ENCODE measurements at places on chromosomes 3 and 15. TPM values are rescaled to one million over a fixed set of nuclear protein-coding genes. Genes with fewer than 3 reads are reported as not detected.

DNA sequence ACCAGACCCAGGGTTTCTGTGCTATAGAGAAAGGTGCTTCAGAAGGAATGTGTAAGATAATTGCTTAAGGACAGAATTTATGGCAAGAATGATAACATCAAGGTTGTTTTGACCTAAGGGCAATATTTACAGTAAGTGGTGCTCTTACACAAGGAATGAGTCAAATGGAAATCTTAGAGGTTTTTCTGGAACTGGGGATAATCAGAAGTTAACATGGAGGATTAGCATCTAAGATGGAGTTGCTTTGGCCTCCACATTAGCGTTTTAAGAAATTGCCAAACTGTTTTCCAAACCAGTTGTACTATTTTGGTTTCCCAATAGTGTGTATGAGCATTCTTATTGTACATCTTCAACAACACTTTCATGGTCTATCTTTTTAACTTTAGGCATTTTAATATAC is 3.1 kb downstream of the WDR93 start:
- no peak overlapping the region for H3K27ac ChIP-seq
- H3K36me3 ChIP-seq = no peaks in the 10 kb centered on the region
- H3K4me1 ChIP-seq = no peaks in the 10 kb centered on the region
- H3K27me3 ChIP-seq = no peaks in the 10 kb centered on the region
- no peak for DNase-seq

DNA sequence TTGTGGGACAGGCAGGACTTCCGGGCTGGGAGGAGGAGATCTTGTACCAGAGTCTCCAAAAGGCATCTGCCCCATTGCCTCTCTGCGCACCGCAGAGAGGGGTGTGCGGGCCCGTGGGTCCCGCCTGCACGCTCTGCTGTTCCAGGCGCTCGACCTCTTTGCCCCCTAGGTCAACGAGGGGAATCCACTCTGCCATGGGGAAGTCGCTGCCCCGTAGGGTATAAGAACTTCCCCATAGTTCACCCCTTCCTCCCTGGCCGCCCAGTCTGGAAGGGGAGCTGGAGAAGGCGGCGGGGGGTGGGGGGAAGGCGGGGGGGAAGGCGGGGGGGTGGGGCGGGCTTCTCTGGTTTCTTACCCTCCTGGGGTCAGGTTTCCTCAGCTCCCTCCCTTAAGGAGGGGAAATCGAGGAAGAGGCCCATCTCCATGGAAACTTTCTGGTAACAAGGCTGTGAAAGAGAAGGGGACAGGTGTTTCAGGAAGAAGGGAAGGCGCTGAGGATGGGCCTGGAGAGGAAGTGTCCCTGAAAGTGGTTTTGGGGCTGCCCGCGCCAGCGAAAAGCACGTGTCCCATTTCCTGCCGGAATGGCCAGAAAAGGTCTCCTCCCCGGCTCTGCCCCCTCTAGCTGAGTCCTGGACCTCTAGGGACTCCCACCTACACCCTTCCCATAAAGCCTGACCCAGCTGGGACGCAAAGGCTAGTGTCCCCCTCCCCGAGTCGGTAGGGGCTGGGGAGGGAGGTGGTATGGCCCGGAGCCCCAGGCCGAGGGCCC is 27.5 kb downstream of the NR1I2 start:
- H3K27ac ChIP-seq = no peak overlapping the region
- no peaks in the 10 kb centered on the region for H3K36me3 ChIP-seq
- H3K4me1 ChIP-seq = no peaks in the 10 kb centered on the region
- H3K27me3 ChIP-seq = no peaks in the 10 kb centered on the region
- no peak for DNase-seq

PLAAT1 gene
- not detected for total RNA-seq

CYP1A1 gene
- not detected for total RNA-seq

DNA sequence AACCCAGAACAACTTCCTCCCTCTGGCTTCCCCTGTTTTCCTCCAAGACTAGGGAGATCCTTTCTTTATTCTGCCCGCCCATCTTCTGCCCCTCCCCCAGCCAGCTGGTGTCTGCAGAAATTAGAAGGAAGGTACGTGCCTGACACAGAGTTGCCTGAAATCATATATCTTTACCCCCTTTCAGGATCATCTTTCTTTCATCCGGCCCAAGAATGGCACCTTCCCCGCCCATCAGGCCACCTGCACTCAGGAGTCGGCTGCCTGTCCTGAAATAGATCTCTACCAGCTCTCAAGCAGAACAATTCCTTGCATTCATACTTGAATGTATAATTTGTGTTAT is 133.7 kb downstream of the VGLL4 start:
- DNase-seq = peak; percentile 68
- H3K27ac ChIP-seq = peak overlapping the region; percentile 98
- no peaks in the 10 kb centered on the region for H3K36me3 ChIP-seq
- H3K27me3 ChIP-seq = no peaks in the 10 kb centered on the region
- peaks cover 11% of the 10 kb centered on the region for H3K4me1 ChIP-seq

GRCh38 chr3:161314836-161315395 is 56.4 kb downstream of the SPTSSB start:
- no peaks in the 10 kb centered on the region for H3K27me3 ChIP-seq
- no peaks in the 10 kb centered on the region for H3K36me3 ChIP-seq
- no peak overlapping the region for H3K27ac ChIP-seq
- H3K4me3 ChIP-seq = no peak overlapping the region

DNA sequence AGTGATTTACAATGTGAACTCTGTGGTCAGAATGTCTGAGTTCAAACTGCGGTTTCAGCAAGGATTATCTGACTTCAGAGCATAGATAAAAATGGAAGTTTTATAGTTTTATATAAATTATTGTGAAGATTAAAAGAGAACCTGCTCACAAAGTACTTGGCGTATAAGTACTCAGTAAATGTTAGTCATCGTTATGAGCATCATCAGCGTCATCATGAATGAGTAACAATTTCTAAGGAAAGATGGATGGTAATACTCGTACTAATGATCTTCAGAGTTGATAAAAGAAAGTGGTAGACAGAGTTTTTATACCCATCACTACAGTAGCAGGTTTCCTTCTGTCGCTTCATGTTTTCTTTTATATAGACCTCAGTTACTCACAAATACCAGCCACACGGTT is 341.8 kb downstream of the RAP2B start:
- H3K4me1 ChIP-seq = no peaks in the 10 kb centered on the region
- no peaks in the 10 kb centered on the region for H3K36me3 ChIP-seq
- H3K4me3 ChIP-seq = no peak overlapping the region
- H3K27me3 ChIP-seq = no peaks in the 10 kb centered on the region
- DNase-seq = no peak

DNA sequence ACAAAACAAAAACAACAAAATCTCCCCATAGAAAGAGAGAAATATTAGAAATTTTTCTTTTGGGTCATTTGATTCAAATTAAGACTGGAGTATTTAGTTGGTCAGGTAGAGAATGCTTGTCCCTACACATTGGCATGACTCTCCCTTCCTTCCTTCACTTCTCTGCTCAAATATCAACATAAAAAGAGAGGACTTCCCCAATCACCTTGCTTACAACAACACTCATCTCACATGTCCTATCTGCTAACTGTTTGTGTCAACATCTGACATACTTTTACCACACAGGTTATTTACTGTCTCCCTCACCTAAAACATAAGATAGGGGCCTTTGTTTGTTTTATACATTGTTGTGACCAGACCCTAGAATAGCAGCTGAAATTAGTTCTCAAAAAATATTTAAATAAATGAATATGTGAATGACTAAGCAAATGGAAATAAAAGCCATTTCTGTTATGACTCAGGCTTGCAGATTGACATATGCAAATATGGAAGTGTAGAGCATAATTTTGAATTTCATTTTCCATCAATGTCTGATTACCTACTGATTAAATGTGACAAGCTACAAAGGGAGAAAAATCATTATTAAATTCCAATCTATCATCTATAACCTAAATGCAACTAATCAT is 304.8 kb downstream of the CTNNB1 start:
- no peak overlapping the region for H3K27ac ChIP-seq
- no peaks in the 10 kb centered on the region for H3K36me3 ChIP-seq
- no peak overlapping the region for H3K4me3 ChIP-seq
- H3K4me1 ChIP-seq = no peaks in the 10 kb centered on the region

ITIH3 gene
- total RNA-seq = 10.0 TPM

DNA sequence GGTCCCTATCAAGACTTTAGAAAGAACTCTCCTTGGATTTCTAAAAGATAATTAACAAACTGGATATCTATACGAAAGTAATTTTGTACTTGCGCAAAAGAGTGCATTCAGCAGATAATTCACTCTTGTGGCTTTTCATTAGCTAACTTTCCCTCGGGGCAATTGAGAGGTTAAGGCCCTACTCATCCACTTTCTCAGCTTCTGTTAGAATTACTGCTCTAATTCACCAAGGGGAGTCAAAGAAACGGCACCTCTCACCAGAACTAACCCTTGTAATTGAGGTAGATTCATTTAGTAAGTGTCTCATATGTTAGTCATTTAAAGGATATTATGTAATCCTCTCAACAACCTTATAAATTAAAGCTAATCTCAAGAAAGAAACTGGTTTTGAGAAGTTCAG is 22.5 kb upstream of the MB21D2 start:
- H3K27me3 ChIP-seq = no peaks in the 10 kb centered on the region
- H3K4me3 ChIP-seq = no peak overlapping the region
- no peaks in the 10 kb centered on the region for H3K36me3 ChIP-seq
- DNase-seq = no peak
- H3K27ac ChIP-seq = no peak overlapping the region

- H3K4me3 ChIP-seq = no peak overlapping the region
- H3K27me3 ChIP-seq = no peaks in the 10 kb centered on the region
These were observed 292.3 kb downstream of the KBTBD8 start for GRCh38 chr3:67290438-67290837.

DNA sequence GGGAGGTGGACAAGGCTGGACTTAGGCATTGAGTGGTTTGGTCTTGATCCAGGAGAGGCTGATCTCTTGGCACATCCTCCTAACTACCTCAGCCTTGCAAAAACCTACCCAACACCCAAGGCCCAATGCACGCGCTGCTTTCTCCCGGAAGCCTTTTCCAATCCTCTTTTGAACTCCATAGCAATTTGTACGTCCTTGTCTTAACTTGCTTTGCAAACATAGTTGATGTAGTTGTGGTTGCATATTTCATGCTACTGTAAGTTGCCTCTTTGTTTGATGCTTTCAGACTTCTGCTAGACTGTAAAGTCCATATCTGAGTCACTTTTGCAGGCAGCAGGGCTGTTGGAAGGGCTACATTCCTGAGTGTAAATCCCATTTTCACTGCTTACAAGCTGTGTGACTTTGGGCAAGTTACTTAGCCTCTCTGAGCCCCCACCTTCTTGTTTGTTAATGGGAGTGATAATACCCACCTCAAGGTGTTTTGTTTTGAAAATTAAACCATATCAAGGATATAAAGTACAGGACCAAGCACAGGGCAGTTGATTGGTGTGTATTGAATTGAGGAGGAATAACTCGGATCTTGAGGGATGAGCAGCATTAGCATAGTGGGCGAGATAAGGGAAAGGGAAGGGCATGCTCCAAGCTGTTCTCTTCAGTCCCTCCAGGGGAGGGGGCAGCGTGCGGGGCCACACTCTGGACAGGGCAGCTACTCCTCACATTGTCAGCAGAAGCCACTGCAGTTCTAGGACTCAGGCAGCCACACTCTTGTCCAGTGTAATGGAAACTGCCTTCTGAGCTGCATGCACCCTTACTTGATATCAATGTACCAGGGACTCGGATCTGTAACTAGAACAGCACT is 28.8 kb downstream of the SIAH2 start:
- DNase-seq = no peak
- peaks cover 4% of the 10 kb centered on the region for H3K4me1 ChIP-seq
- no peak overlapping the region for H3K4me3 ChIP-seq
- H3K27me3 ChIP-seq = no peaks in the 10 kb centered on the region
- H3K36me3 ChIP-seq = no peaks in the 10 kb centered on the region

GRCh38 chr3:186964616-186965015 is 34.3 kb downstream of the ST6GAL1 start:
- H3K36me3 ChIP-seq = no peaks in the 10 kb centered on the region
- H3K4me3 ChIP-seq = no peak overlapping the region
- H3K4me1 ChIP-seq = no peaks in the 10 kb centered on the region
- H3K27ac ChIP-seq = peak overlapping the region; percentile 57
- no peaks in the 10 kb centered on the region for H3K27me3 ChIP-seq

IL16 gene
- 16.6 TPM for total RNA-seq

DNA sequence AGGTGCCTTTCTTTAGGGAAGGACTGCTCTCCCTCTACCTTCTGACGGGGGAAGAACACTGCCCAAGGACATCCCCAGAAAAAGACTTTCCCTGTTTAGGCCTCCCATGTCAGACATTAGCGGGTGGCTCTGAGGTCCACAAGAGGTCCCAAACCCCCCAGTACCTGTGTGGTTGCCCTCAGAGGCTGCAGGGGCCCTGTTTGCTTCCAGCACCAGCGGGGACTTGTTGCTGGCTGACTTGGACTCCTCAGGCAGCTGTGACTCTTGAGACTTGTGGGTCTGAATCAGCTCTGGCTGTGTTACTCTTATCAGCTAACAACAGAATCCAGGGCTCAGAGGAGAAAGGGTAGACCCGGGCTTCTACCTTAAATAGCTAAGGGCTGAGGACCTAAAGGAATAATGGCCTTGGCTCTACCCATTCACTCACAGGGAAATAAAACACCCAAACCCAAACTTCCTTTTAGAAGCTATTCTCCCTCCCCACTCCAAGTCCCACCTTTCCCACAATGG is 39.2 kb downstream of the SEMA3G start:
- no peak overlapping the region for H3K27ac ChIP-seq
- H3K4me1 ChIP-seq = no peaks in the 10 kb centered on the region
- H3K36me3 ChIP-seq = no peaks in the 10 kb centered on the region
- no peak for DNase-seq

TBC1D5 gene
- total RNA-seq = 189 TPM

- no peak for DNase-seq
- no peak overlapping the region for H3K27ac ChIP-seq
- no peak overlapping the region for H3K4me3 ChIP-seq
- no peaks in the 10 kb centered on the region for H3K27me3 ChIP-seq
- no peaks in the 10 kb centered on the region for H3K4me1 ChIP-seq
These were observed 278.1 kb upstream of the KCNMB2 start for GRCh38 chr3:178258121-178258520.

DNA sequence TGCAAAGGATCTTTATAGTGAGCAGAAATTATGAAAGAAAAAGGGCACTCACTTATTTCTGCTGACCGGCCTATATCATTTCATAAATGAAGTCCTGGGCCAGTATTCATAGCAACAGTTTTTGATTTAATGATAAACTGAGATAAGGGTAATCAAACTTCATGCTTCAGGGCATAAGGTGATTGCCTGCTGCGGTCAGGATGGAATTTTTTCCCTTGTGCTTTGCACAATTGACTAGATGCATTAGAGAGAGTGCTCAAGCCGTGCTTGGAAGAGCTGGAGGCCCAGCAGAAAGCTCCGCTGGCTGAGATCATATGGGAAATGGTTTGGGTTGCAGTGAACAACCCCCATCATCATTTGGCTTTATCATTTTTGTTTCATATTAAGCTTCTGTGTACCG is 10.4 kb downstream of the SEMA6D start:
- H3K27ac ChIP-seq = no peak overlapping the region
- H3K27me3 ChIP-seq = no peaks in the 10 kb centered on the region
- no peaks in the 10 kb centered on the region for H3K36me3 ChIP-seq
- H3K4me1 ChIP-seq = no peaks in the 10 kb centered on the region
- no peak for DNase-seq
- H3K4me3 ChIP-seq = no peak overlapping the region

- H3K27ac ChIP-seq = no peak overlapping the region
- no peaks in the 10 kb centered on the region for H3K36me3 ChIP-seq
- no peak for DNase-seq
- H3K4me3 ChIP-seq = no peak overlapping the region
- H3K27me3 ChIP-seq = peaks cover 6% of the 10 kb centered on the region
These were observed 8.2 kb downstream of the GRAMD2A start for GRCh38 chr15:72189250-72189902.

GRCh38 chr3:8887435-8888300 is 75.6 kb downstream of the RAD18 start:
- DNase-seq = no peak
- no peak overlapping the region for H3K4me3 ChIP-seq
- H3K4me1 ChIP-seq = no peaks in the 10 kb centered on the region
- no peaks in the 10 kb centered on the region for H3K36me3 ChIP-seq

NR2E3 gene
- total RNA-seq = not detected

SAMD7 gene
- total RNA-seq = not detected
